ENCODE measurements at places on chromosomes 12 and 14.

DNA sequence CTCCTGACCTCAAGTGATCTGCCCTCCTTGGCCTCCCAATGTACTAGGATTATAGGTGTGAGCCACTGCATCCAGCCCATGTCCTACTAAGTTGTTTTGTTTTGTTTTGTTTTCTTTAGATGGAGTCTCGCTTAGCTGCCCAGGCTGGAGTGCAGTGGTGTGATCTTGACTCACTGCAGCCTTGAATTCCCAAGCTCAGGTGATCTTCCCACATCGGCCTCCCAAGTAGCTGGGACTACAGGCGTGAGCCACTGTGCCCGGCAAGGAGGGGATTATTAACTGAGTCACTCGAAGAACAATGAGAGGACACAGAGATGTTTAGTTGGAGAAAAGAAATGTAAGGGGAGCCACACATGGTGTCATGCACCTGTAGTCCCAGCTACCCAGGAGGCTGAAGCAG is 18.0 kb upstream of the ERBB3 start:
- DNase-seq = no peak

DNA sequence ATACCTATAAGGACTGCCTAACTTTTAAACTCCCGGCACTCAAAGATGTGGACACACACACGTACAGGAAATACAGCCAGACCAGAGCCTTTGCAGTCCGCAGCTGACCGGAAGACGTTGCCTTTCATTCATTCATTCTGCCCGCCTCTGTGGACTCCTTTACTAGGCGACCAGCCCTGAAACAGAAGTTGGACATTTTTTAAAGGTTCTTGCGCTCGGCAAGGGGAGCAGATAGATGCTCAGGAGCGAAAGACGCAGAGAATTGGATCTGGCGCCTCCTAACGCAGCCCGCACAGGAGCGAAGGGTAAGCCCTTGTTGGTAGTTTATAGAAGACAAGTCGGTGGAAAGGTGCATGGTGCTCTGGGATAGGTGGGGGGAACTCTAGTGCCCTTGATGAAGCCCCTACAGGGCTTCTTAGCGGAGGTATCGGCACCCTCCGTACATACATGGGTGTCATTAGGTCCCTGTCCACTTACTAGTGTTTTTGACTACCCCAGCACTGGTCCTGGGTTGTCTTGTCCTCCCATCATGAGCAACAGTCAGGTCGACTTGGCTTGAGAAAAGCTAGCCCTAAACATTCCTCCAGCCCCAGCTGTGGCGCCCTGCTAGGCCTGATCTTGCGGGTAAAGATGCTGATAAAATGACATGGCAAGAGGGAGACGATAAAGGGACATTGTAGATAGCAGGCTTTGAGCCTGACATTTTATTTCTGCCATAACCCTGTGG is at the start of gene KDM2B:
TSS of gene KDM2B (minus strand) at position 65 of the 727 bp plus-strand sequence. CDS start 112 bp downstream, outside the sequence.
- DNase-seq = no peak

DNA sequence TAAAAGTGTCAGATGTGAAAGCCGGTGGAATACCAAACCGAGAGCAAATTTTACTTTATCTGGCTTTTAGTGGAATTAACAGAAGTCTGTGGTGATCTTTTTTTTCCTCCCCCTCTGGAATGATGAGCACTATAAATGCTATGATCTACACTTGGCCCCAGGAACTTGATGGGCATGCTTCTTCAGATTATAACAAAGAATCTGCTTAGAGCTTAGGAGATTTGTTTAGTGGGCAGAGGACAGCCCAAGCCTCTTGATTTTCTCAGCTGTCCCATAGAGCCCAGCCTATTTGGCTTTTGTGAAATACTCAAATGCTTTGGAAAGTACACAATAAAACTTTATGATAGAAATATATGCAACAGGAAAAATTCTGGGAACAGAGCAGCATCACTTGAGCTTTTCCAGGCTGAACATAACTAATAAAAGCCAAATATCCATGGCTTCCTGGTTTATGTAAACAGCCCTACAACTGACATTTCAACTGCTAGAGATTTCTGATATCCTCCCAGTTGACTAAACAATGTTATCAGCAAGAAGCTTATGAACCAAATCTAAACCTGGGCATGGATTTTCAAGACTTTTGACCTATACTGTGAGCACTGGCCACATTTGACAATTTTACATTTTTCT is 149.6 kb downstream of the PLXNC1 start:
- no peak for DNase-seq

- no peak for DNase-seq
These were observed 124.4 kb downstream of the FUT8 start for GRCh38 chr14:65536781-65537423.

DNA sequence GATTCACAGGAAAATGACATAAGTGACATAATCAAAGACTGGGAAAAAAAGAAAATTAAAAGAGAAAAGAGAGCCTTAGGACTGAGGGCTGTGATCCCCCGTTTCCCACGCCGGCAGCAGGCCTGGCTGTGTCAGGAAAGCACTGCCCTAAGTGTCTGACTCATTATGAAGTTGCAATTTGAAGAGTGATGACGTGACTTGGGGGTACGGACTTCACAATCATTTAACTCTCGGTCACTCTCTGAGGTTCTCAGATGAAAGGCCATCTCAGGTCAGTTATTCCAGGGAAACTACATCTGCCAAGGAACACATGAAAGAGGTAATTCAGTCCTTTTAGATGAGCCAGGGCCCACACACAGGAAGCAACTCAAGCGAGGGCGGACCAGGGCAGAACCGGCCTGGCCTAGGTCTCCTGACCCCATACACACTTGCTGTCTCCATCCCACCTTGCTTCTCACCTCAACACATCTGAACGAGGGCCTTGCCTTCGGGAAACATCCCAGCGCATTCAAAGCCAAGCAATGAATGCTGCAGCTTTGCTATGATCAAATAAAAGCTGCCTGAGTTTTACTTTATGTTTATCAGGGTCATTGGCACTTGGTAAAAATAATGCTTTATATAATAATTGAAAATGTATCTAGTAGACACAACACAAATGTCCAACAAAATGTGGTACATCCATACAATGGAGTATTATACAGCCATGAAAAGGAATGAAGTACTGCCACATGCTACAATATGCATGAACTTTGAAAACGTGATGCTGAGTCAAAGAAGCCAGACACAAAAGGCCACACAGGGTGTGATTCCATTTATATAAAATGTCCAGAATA is 2.7 kb downstream of the SSH1 start:
- peak; percentile 69 for DNase-seq

DNA sequence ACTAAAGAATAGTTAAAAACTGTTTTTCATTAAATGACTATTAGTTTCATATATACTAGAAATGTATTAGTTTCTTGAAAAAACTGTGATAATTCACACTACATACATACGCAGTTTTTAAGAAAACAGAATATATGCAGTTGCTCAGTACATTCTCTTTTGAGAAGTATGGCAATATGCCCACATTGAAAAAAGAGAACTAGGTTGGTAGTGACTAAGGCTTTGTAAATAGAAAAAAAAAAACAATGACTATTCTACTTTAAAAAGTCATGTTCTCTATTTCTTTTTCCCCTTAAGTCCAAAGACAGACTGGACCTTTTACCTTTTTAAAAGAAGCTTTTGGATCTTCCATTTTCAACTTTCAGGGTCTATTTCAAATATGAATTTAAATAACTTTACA is 25.0 kb downstream of the SNX6 start:
- no peak for DNase-seq

Data from GM13976 (cell line).